Naive thymus-derived CD8-positive, alpha-beta T cell (primary cell): ENCODE measurements at places on chromosomes 6 and 20. TPM values are rescaled to one million over a fixed set of nuclear protein-coding genes. Genes with fewer than 3 reads are reported as not detected.

DNA sequence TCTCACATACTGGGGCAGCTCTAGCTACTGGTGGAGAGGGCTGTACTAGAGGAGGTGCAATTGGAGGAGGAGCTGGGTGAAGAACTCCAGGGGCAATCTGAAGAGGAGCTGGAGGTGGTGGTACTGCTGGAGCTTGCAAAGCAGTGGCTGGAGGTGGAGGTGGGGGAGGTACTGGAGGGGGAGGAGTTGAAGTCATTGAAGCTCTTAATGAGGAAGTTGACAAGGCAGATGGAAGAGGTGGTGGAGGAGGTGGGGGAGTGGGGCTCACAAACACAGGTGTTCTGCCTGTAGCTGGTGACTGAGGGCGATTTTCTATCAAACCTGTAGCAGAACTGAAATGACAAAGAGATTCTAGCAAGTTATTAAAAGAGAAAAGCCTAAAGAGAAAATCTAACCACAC lies 77.6 kb downstream of the WASF1 start:
- H3K36me3 ChIP-seq, result no peaks in the 10 kb centered on the region
- no peak overlapping the region for H3K27ac ChIP-seq
- H3K4me3 ChIP-seq, result no peak overlapping the region
- DNase-seq, result no peak
- no peaks in the 10 kb centered on the region for H3K27me3 ChIP-seq
- H3K4me1 ChIP-seq, result peaks cover 8% of the 10 kb centered on the region

TSBP1 gene
- total RNA-seq, result not detected

GRCh38 chr20:36259177-36260061 lies 23.1 kb downstream of the AAR2 start:
- H3K27me3 ChIP-seq, result no peaks in the 10 kb centered on the region
- H3K4me1 ChIP-seq, result no peaks in the 10 kb centered on the region
- H3K27ac ChIP-seq, result no peak overlapping the region
- H3K4me3 ChIP-seq, result no peak overlapping the region
- DNase-seq, result no peak
- H3K36me3 ChIP-seq, result peaks cover 27% of the 10 kb centered on the region

DNA sequence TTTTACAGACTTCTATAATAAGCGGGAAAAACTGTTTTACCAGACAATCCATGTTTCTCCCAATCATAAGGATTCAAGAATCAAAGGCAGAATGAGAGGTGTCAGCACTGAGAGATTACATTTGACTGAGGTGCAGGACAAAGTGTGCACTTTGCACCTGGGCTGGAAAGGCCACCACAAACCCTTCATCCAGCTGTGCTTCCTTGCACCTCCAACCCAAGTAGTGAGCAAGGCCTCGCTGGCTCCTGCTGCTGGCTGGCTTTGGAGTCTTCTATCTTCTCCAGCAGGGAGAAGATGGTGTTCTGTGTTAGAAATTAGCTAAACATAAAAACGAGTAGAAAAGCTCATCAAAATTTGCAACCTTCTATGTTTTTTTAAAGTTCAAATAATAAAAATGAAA lies 77.7 kb downstream of the CHD6 start:
- no peak overlapping the region for H3K4me3 ChIP-seq
- H3K27me3 ChIP-seq, result no peaks in the 10 kb centered on the region
- H3K36me3 ChIP-seq, result peaks cover 29% of the 10 kb centered on the region
- DNase-seq, result no peak
- peaks cover 15% of the 10 kb centered on the region for H3K4me1 ChIP-seq

ADAM33 gene
- total RNA-seq, result not detected
